ENCODE measurements at places on chromosomes 1 and 21.

GRCh38 chr1:44348061-44348485 lies 7.0 kb downstream of the ERI3 start:
- no peak for DNase-seq

DNA sequence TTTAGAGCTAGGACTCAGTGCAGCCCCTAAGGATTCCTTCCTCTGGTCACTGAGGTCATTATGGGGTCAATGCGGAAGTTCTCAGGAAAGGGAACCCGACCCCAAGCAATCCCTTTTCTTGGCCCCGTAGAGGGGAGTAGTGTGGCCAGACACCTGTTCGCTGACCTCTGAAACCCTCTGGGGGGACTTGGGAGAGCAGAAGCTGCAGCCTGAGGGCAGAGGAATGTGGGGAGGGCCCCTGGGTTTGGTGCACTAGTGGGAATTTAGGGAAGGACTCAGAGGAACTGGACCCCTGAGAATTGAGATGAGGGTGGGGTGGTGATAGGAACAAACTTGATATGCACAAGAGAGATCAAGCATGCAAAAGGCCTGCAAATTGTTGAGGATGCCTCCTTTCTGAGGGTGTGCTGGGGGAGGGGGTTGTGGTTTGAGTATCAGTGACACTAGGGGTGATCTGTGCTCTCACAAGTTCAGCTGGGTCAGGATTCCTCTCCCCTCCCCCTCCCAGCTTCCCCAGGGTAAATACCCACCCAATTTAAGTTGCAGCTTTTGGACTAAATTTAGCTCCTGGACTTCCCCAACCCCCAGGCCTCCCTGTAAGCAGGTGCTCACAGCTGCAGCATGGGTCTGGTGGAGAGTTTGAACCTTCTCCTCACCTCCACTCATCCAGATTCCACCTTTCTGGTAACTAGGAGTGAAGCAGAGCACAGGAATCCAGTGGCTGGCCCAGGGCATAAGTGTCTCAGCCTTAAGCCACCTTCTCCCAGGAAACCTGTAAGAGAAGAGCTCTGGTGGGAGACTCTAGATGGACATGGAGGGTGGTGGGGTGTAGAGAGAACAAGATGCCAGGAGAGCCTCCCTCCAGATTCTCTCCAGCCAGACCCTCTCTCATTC lies 13.5 kb downstream of the ADAMTSL4 start:
- peak; percentile 87 for DNase-seq

DNA sequence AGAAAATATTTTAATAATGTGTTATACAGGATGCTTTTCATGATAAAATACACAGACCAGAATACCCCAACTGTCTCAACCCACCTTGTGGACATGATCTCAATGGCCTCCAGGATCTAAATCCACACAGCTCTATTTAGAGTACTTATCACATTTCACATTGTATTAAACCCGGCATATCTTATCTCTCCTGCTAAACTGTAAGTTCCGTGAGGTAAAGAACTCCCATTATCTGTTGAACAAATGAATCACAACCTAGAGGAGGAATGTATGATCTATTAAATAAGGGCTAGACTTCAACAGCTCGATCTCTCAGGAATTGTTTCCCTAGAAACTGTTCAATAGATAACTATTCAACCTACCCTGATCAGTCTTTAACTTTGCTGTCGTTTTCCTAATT lies 6.9 kb downstream of the ETV3 start:
- no peak for DNase-seq

- no peak for DNase-seq
Observed at GRCh38 chr21:45415188-45415942, 10.4 kb downstream of the COL18A1 start.

DNA sequence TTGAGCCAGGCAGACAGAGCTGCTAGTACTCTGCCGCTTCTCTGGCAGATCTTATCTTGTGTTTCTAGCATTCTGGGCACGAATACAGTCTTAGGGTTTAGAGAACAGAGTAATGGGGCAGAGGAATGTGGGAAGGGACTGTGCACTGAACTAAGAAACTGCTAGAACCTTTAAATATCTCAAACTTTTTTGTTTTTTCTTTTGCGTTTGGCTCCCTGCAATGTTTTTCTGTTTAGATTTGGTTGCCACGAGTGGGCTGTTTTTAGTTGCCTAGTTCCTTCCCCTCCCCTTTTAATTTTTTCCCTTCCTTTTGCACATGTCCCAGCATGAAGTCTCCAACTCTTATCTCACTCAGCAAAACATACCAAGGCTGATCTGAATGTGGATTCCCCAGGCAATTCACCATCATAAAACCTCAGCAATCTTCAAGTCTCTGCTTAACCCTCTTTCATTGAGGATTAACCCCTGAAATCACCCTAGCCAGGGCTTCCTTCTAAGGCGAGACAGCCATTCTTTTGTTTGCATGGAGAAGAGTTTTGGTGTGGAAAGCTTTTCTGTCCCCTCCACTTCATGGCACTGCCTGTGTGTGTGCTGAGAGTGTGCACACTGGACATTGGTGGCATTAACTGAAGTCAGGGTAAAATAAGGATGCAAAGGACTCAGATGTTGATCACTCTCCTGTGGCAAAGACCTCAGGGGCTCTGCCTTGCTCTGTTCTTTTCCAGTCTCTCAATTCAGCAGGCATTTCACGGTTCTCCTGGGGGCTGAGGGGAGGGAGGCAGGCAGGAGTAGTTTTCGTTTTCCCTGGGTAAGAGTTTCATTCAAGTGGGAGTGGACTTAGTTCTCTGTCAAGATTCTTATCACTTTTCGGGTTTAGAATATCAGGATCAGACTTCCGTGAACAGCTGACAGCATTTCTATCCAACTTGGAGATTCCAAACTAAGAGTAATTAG lies 2.8 kb upstream of the ATF3 start:
- DNase-seq: no peak

DNA sequence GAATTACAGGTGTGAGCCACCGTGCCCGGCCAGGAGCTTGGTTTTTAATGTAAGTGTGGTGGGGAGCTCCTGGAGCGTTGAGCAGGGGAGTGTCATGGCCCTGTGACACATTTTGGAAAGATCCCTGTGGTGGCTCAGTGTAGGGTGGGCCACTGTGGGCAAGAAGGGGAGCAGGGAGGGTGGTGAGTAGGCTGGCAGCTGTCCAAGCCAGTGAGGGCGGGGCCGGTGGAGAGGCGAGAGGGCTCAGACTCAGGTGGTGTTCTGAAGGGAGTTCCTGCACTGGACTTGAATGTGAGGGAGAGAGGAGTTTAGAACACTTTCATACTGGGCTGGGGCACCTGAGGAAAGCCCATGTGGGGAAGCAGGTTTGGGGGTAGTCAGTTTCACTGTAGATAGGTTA lies 3.1 kb upstream of the EVA1B start:
- DNase-seq: no peak
